Gastrocnemius medialis (tissue), 4 donors: ENCODE measurements at places on chromosomes 2 and 18.

GRCh38 chr18:40250236-40250635 lies 1704.8 kb upstream of the PIK3C3 start:
- DNase-seq = no peak

GRCh38 chr2:176931588-176932563 lies 280.7 kb upstream of the HNRNPA3 start:
- DNase-seq = no peak

- DNase-seq = no peak
Measured at GRCh38 chr18:77119101-77119850, 13.3 kb downstream of the MBP start.

DNA sequence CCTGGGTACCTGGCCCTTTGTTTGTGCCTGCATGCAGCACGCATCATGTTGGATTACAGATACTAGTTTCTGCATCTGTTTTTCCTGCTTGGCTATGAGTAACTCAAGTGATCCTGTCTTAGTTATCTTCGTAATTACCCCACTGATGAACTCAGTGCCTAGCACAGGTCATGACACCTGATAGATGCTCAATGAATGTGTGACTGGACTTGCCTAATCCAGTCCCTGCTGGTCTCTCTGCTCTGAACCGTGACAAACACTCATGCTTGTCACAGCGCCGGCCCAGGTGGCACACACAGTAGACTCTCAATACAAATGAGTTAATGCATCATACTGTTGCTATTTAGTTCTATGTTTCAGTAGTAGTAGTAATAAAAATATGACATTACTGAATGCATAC lies 31.2 kb upstream of the NTSR2 start:
- no peak for DNase-seq

DNA sequence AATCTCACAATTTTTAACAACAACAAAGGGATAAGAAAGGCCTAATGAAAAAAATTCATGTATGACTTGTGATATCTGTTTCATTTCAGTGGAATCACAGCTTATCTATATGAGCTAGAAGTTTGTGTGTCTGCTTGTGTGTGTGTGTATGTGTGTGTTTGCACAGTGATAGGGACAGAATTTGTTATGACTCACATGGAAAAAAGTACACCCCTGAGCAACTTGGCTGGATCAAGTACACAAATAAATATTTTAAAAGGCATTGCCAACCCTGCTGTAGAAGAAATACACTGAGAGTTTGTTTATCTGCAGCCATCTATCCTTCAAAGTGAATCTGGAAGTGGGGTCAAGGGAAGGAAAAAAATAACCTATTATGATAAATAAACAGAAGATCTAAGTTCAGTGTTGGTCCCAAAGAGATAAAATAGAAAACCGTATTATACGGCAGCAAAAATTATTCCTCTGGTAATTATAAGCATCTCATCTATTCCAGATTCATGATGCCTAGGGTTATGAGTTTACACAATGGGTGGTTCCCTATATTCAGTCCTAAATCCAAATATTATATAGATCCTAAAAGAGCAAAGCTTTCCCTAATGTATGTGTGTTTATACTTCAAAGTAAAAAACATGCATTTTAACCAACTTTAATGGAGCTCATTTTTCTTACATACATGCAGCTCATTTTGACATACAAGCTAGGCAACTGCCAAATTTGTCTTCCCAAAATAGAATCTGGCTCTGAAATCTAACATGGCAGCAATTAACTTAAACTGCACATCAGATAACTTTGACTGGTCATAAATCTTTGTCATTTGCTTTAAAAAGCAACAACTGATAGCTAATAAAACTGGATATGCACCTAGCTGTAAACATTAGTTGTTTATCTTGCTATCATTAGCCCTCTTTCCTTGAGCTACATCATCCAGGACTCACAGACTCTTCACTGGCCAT lies 420.6 kb downstream of the IRS1 start:
- no peak for DNase-seq

GRCh38 chr2:60234274-60234986 lies 319.0 kb downstream of the BCL11A start:
- no peak for DNase-seq

DNA sequence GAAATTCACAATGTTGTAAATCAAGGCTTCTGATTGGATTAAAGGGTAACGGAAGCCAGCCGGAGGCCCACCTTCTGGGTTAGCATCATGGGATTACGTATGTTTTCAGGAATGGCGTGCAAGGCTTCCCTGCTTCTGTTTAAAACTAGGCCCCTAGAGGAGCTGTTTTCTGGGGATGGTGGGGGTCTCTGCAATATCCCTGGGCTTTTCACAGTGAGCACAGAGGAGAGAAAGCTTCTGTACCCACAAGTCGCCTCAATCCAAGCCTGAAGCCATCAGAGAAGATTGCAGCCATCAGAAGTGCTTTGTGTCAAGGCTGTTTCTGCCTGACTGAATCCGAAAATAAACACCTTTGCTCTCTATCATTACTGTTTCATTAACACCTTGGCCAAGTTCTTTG lies 226.9 kb upstream of the SMIM21 start:
- DNase-seq = no peak

GRCh38 chr2:46188041-46188716 lies 109.0 kb upstream of the EPAS1 start:
- no peak for DNase-seq

- no peak for DNase-seq
Measured at GRCh38 chr2:213098612-213099011, 52.8 kb downstream of the IKZF2 start.

DNA sequence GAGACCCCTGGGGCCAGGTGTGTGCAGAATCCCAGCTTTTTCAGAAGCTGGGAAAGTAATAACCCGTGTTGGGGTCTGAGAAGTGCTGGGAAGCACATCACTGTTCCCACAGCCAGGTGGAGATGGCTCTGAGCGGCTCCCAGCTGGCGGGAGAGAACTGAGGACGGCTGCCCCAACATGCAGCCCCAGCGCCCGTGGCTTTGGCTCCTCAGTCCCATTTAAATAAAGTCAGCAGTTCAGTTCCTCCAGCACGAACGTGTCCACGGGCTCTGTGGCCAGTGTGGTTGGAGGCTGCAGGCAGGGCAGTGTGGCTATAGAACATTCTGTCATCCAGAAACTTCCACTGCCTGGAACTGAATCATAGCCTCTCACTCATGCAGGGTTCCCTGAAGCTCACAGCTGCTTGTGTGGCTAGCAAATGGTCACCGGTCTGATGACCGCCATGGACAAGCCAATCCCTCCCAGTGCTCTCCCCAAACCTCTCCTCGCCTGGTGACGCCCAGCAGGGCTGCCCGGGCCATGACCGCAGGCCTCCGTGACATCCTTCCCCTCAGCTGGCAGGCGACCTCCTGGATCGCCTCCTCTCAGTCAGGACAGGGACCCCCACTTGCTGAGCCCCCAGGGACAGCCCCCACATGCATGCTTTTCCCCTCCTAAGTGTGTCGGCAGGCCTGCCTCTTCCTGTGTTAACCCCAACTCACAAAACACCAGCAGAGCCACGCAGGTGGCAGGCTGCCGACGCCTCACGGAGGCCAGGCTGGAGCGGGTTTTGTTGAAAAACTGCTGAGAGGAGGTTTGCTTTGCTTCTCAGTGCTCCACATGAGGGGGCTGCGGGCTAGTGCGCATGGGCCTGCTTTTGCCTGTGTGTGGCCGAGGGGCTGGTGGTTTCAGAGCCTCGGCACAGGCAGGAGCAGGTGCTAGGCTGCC lies 1.3 kb downstream of the RTP5 start:
- no peak for DNase-seq

- DNase-seq = no peak
Measured at GRCh38 chr2:197285361-197285760, 25.2 kb downstream of the ANKRD44 start.

DNA sequence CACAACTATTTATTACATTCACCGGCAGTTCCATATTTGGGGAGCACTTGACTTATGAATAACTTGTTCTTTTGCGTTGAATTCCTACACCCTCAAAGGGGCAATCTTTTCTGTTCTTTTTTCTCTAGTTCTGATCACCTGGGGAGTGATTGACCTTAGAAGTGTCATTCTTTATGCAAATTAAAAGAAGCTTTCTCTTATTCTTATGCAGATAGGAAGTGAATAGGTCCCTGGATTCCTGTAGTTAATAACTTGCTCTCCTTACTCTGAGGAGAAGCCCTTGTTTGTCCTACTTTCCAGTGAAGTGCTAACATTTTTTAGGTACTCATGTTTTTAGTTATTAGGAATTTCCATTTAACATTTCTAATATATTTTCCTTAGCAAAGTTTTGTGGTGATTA lies 569.8 kb upstream of the LRRTM1 start:
- DNase-seq = no peak

- no peak for DNase-seq
Measured at GRCh38 chr2:98188351-98189046, 101.5 kb downstream of the VWA3B start.

DNA sequence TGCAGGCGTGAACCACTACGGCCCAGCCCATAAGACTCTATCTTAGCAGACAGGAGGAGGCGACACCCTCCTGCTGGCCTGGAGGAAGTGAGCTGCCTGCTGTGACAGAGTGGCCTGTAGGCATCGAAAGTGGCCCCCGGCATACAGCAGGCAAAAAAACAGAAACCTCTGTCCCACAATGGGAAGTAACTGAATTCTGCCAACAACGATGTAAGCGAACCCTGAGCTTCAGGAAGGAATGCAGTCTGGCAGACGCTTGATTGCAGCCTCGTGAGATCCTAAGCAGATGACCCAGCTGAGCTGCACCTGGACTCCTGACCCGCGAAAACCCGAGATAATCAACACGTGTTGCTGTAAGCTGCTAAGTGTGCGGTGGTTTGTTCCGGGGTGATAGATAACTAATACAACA lies 13.6 kb downstream of the MRO start:
- no peak for DNase-seq

GRCh38 chr2:224836263-224836662 lies 120.1 kb upstream of the CCDC195 start:
- no peak for DNase-seq

GRCh38 chr18:59996370-59996966 lies 96.7 kb downstream of the PMAIP1 start:
- DNase-seq = no peak

DNA sequence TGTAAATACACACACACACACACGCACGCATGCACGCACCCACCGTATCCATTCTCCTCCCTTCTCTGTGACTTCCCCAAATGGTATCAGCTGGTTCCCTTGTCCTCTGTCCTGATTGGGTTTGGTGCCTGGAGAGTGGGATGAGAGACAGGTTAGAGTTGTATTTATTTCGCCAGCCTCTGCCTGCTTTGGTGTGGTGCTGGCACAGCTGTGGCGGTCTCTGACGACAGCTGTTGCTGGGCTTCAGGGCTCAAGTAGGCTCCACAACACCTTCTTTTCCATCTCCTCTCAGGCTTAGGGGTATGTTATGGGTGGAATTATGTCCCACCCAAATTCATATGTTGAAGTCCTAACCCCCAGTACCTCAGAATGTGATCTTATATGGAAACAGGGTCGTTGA lies 94.9 kb upstream of the ITGA6 start:
- no peak for DNase-seq

DNA sequence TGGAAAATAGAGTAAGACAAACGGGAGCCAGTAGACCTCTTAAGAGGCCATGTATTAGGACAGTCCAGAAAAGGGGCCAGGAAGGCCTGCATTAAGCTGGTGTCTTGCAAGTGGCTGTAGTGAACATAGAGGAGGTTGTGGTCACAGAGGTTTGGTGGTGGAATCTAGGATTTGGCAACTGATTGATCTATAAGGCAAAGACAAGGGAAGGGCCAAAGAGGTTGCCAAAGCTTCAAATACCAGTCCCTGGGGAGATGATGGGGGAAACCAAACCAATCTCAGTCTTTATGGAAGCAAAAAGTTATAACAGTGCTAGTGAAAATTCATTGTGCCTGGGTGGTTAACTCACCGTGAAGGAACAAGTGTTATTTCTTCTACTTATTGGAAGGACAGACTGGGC lies 28.7 kb upstream of the RTN4 start:
- DNase-seq = no peak

DNA sequence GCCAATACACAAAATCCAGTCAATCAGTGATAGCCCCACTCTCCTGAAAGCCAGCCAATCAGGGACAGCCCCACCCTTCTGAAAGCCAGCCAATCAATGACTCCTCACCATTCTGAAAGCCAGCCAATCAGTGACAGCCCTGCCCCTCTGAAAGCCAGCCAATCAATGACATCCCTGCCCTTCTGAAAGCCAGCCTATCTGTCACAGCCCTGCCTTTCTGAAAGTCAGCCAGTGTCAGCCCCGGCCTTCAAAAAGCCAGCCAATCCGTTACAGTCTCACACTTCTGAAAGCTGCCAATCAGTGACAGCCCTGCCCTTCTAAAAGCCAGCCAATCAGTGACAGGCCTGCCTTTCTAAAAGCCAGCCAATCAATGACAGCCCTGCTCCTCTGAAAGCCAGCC lies 95.9 kb upstream of the HDAC4 start:
- no peak for DNase-seq

- no peak for DNase-seq
Measured at GRCh38 chr2:236359426-236360045, 95.3 kb upstream of the ASB18 start.

GRCh38 chr2:238669581-238670080 lies 178.3 kb upstream of the TWIST2 start:
- no peak for DNase-seq
